SK-N-DZ (cell line): ENCODE measurements at places on chromosomes 2 and 18.

- DNase-seq, result no peak
Measured at GRCh38 chr2:206218796-206219499, 55.5 kb upstream of the ZDBF2 start.

DNA sequence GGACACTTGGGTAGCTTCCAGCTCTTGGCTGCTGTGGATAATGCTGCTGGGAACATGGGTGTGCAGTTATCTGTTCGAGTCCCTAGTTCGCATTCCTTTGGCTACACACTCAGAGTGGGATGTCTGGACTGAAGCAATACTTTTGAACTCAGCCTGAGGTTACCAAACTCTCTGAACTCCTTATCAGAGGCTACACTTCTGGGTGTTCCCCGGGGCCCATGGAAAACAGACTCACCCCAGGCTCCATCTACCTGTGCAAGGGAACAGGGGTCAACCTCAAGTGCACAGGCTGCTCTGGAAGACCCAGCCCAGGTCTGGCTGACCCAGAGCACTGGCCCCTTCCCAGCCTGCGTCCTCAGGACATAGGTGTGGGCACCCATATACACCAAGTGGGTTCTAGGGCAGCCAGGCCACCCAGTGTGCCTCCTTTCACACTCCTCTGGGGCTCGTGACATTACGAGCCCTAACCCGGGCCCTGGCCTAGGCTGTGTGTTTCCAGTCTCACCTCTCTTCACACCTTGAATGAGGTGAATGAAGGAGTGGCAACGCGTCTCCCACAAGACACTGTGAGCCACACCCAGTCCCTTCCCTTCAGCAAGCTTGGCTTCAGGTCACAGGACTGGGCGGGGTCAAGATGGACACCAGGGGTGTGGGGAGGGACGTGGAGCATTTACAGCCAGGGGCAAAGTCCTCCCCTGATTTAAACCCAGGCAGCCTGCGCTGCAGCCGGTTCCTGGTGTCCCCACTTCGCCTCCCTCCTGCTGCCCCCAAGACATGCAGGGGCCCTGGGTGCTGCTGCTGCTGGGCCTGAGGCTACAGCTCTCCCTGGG lies at the start of gene ALPI:
Gene ALPI, plus strand, starts transcription at position 728 of the 830 bp plus-strand sequence. Its CDS starts 47 bp downstream, at position 775.
- DNase-seq, result no peak

DNA sequence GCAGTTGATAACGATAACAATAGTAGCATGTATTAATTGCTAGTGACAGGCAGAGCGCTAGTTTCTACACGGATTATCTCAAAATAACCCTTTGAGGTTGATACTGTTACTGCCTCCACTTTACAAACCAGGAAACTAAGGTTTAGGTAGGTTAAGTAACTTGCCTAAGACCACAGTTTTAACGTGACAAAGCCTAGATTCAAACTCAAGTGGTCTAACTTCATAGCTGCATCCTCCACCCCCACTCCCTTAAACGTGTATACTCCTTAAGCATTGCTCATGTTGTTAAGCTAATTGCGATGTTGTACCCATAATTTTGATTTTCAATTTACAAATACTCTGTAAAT lies 1.2 kb downstream of the ME2 start:
- peak; percentile 3 for DNase-seq

DNA sequence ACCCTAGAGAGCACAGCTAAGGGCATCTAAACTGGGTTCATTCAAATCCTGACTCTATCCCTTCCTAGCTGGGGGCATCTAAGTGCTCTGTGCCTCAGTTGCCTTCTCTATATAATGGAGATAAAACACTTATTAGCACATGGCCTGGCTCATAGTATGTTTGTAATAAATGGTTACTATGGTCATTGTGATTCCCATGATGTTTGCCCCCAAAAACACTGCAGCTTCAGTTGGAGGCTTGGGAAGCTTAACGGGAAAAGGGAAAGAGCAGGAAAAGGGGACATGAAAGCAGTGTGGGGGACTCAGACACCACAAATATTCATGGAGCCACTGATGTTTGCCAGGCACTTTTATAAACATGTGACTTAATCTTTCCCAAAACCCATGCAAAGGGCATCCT lies 118.1 kb downstream of the INHBB start:
- no peak for DNase-seq

DNA sequence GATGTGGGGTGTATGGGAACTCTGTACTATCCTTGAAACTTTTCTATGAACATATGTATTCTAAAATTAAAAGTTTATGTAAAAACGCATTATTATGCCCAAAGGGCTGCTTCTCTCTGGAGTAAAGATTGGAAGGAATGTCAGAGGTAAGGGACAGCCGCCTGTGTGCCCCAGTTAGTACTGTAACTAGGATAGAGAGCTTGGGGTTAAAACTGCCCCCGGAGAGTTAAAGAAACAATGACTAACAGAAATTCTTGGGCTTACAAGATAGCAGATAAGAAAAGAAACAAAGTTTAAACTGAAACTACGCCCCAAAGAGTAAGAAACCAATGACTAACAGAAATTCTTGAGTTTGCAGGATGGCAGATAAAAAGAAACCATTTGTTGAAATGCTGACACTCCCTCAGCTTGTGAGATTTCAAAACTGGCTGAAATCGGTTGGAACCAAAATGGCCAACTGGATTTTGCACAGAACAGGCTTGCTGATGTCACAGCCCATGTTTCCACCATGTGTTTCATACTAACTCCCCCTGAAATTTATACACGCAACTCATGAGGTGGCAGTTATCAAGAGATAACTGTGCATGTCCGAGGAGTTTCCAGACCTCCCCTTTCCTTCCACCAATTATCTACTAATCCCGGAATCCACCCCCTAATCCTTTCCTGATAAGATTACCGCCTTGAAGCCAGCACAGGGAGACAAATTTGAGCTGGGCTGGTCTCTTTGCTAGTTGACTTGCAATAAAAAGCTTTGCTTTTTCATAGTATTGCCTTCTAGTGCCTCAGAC lies 8.7 kb upstream of the TXNDC2 start:
- peak; percentile 57 for DNase-seq

GRCh38 chr2:19764998-19765397 lies 136.8 kb downstream of the TTC32 start:
- DNase-seq, result no peak

GRCh38 chr2:45193581-45193980 lies 184.3 kb upstream of the SIX2 start:
- no peak for DNase-seq

- no peak for DNase-seq
Measured at GRCh38 chr18:435940-436339, 64.6 kb downstream of the COLEC12 start.

- no peak for DNase-seq
Measured at GRCh38 chr2:156619021-156619539, 182.9 kb downstream of the GPD2 start.

- no peak for DNase-seq
Measured at GRCh38 chr2:25369876-25370275, 28.2 kb upstream of the DNMT3A start.
